CD4-positive, alpha-beta T cell treated with Interleukin-21 for 1 hour (primary cell): ENCODE measurements at places on chromosomes 4 and X.

DNA sequence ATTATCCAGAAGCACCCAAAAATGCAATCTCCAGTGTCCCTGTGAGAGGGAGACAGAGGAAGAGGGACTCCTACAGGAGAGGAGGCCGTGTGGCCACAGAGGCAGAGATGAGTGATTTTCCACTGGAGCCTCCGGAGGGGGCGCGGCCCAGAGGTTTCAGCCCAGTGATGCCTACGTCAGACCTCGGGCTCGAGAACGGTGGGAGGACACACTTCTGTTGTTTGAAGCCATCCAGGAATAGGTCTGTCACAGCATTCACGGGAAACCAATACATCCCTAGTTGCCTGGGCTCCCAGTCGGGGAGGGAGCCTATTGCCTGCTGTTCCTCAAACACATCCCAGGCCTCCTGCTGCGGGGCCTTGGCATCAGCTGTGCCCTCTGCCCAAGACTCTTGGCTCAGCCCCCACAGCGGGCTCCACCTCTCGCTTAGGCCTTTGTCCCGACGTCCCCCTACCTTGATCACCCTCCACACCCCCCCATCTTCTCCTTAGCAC lies 39.2 kb upstream of the HMX1 start:
- no peak for DNase-seq

GRCh38 chrX:140318296-140318695 lies 186.6 kb downstream of the SOX3 start:
- no peak for DNase-seq

- no peak for DNase-seq
These were observed 82.6 kb upstream of the GYPA start for GRCh38 chr4:144223149-144223548.

DNA sequence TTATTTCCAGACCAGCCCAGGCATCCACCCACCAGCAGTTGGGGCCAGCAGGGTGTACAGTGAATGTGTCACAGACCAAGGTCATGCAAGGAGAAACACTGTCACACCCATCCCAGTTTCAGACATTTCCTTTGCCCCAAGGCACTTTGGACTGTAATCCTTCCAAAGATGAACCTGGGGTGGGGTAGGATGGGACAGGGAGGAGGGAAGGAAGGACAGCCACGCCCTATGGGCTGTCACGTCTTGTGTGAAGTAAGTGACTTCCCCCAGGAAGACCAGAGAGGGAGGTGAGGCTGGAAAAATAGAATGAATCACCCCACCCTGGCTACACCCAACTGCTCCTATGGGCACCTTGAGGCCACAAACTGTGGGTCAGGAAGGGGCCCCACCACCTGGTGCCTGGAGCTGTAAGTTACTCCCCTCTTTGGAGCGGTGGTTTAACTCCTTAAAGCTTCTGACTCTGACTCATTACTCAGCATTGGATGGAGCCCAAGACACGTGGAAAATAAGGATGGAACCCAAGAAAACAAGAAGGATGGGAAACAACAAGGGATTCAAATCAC lies 349.9 kb upstream of the KLF3 start:
- no peak for DNase-seq

DNA sequence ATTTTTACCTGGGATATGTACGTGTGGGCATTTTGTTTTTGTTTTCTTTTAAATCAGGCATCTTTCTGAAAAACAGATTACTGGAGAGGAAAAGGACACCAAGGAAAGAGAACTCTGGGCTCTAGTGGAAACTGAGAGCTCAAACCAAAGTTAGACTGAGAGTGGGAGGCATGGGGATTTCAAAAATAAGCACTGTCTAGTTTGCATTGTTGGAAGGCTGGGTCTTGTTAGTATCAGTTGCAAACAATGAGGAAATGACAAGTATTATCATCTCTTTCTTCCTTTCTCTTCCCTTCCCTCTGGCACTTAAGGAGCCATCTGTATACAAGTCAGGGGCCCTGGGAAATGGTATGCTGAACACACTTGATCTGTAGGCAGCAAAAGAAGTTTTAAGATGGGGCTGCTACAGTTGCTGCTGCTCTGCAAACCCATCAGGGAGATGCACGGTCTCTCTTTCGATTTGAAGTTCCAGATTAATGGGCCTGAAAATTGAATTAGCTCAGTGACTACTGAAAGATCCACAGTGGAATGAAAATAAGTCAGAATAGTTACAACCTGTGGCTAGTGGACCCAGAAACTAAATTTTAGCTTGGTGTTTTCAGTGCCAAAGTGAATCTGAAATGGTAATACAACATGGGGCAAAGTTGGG lies 48.0 kb upstream of the GRXCR1 start:
- no peak for DNase-seq

- no peak for DNase-seq
These were observed 43.3 kb upstream of the ADAM29 start for GRCh38 chr4:174874898-174875297.

- no peak for DNase-seq
These were observed 270.1 kb downstream of the QDPR start for GRCh38 chr4:17241835-17242234.

GRCh38 chr4:115332078-115332477 lies 218.7 kb upstream of the NDST4 start:
- DNase-seq = no peak
